Left ventricle myocardium inferior (tissue), 1 donor: ENCODE measurements at places on chromosomes 16 and 17. TPM values are rescaled to one million over a fixed set of nuclear protein-coding genes. Genes with fewer than 3 reads are reported as not detected.

- H3K27me3 ChIP-seq, result no peaks in the 10 kb centered on the region
- H3K36me3 ChIP-seq, result peaks cover 98% of the 10 kb centered on the region
- no peak overlapping the region for H3K27ac ChIP-seq
- no peak for DNase-seq
- H3K4me1 ChIP-seq, result peaks cover 15% of the 10 kb centered on the region
- H3K4me3 ChIP-seq, result no peak overlapping the region
Observed at GRCh38 chr16:22330326-22330725, 33.1 kb downstream of the POLR3E start.

DNA sequence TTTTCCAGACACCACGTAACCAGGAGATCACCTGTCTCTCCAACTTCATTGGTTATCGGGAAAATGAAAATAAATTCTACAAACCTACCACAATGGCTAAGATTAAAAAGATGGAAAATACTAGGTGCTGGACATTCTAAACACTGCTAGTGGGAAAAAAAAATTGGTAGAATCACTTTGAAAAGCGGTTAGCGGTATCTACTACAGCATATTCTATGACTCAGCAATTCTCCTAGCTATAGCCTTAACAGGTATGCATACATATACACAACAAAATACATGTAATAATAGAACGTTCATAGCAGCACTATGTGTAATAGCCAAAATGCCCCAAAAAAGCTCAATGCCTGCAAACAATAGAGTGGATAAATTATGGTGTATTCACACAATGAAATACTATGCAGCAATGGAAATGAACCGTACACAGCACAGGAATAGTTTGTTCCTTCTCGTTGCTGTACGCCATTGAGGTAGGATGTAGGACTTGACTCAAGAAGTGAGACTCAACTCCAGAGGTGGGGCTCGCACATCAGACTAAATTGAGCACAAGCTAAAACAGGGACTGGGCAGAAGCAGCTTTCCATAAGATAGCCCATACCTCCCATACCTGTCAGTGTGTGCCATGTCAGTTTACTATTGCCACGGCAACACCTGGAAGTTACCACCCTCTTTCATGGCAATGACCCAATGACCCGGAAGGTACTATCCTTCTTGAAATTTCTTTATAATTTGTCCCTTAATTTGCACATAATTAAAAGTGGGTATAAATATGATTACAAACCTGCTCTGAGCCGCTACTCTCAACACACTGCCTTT is 44.8 kb downstream of the RNF157 start:
- H3K4me1 ChIP-seq, result peaks cover 35% of the 10 kb centered on the region
- H3K36me3 ChIP-seq, result no peaks in the 10 kb centered on the region
- H3K27me3 ChIP-seq, result no peaks in the 10 kb centered on the region
- no peak overlapping the region for H3K4me3 ChIP-seq

DNA sequence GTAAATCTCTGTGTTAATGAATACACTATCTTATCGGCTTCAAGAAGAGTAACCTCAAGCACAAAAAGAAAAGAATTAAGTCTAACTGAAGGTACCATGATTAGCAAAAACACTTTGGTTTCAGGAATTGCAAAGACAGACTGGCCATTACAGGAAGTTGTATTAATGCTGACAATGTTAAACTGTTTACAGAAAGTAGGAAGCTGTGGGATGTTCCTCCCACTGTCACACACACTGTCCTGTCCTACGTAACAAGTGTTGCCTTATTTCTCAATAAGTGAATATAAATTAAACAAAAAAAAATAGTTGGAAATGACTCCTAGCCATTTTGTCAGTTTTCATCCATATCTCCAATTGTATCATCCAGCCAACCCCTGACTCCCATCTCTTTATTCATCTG is 8.6 kb downstream of the GNA13 start:
- H3K4me1 ChIP-seq, result peaks cover 89% of the 10 kb centered on the region
- DNase-seq, result no peak
- no peaks in the 10 kb centered on the region for H3K27me3 ChIP-seq
- peak overlapping the region; percentile 45 for H3K27ac ChIP-seq
- no peak overlapping the region for H3K4me3 ChIP-seq

C16orf74 gene
- total RNA-seq, result 2.3 TPM

- no peak for DNase-seq
- no peaks in the 10 kb centered on the region for H3K36me3 ChIP-seq
- H3K4me3 ChIP-seq, result no peak overlapping the region
- peaks cover 33% of the 10 kb centered on the region for H3K4me1 ChIP-seq
- H3K27me3 ChIP-seq, result no peaks in the 10 kb centered on the region
Observed at GRCh38 chr16:79434771-79435170, 165.8 kb downstream of the MAF start.

DNA sequence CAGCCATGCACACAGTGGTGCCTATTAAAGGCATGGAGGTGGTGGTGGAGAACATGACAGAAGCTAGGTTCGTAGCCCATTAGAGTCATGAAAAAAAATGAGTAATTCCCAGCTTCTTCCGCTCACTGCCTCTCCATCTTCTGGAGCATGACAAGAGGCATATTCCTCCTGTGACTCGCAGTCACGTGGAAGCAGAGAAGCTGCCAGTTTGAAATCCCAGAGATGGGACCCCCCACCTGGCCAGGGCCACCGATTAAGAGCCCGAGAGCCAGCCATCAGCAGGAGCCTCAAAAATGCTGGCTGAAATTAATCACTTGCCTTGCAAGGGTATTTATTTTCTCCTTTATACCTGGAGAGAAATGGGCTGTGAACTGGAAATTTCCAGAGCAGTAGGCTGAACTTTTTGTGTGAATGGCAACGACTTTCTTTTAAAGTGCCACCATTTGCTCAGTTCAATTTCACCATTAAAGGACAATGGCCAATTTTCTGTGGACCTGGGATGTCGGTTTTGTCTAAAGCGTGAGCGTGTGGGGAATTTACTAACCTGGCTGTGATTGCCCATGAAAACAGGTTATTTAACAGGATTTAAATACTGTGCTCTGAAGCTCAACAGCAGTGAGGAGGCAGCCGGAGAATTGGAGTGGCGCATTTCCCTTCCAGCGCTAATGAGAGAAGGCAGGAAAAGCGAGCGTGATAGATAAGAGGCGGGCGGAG is 189.7 kb upstream of the SDK2 start:
- peaks cover 69% of the 10 kb centered on the region for H3K27me3 ChIP-seq
- no peaks in the 10 kb centered on the region for H3K36me3 ChIP-seq
- no peak overlapping the region for H3K4me3 ChIP-seq
- DNase-seq, result no peak

POLR3K gene
- 11.7 TPM for total RNA-seq

IRF8 gene
- total RNA-seq, result 2.7 TPM

DNA sequence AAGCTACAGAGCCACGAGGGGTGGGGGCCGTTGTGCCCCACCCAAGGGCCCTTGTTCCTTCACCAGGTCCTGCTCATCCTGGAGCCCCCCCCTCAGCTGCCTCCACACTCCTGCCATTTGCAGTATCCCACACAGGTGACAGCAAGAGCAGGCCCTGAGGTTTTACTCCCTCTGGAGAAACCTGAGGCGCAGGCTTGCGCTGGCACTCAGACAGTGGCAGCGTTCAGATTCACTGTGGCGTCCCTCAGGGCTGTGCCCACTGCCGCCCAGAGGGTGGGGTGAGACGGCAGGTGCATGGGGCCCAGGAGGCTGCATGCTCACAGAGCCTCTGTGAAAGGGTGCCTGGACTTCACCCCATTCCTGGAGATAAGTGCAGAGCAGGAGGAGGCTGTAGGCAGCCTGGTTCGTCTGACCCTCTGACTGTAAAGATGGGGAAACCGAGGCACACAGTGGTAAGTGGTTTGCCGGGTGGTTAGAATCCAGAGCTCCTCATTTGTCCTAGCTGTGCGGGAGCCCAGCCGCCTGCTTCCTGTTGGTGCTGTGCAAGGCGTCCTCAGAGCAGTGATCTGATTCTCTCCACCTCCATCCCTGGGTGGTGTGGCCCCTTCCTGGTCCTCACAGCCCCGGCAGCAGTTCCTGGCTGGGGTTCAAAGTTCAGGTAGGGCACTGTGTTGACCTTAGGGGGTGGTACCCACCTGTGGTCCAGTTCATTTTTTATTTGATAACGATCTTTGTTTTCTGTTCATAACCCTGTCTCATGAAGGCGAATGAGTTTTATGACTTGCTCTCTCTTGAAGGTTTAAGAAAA is 1.6 kb downstream of the SPIRE2 start:
- H3K36me3 ChIP-seq, result no peaks in the 10 kb centered on the region
- DNase-seq, result no peak
- H3K27ac ChIP-seq, result no peak overlapping the region
- H3K4me3 ChIP-seq, result no peak overlapping the region

DNA sequence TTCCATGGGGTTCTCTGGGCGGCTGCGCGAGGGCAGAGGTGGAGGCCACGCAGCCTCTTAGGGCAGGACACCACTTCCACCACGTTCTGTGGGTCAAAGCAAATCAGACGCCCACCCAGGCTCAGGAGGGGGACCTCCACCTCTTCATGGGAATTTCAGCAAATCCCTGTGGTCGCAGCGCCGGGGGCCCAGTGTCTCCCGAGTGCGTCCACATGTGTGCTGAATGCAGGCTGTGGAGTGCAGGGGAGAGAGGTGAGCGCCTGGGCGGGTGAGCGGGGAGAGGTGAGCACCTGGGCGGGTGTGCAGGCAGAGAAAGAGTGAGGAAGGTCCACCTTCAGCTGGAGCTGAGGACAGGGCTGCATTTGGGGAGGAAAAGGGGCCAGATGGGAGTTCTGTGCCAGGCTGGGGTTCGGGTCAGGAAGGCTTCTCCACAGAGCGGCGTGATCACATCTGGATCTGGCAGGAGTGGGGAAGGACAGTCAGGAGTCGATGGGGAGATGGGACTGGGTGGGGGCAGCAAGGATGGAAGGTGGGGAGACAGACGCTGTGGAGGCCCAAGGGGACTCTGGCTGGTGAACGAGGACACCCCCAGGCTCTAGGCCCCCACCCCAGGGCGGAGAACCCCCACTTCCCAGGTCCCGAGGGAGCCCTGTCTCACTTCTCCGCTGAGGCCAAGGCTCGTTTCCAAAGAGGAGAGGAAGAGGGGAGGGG is 36.8 kb upstream of the CBFA2T3 start:
- DNase-seq, result peak; percentile 4
- H3K36me3 ChIP-seq, result no peaks in the 10 kb centered on the region
- H3K27me3 ChIP-seq, result peaks cover 63% of the 10 kb centered on the region
- H3K4me3 ChIP-seq, result no peak overlapping the region

- no peak overlapping the region for H3K4me3 ChIP-seq
- no peaks in the 10 kb centered on the region for H3K36me3 ChIP-seq
- peaks cover 6% of the 10 kb centered on the region for H3K4me1 ChIP-seq
- DNase-seq, result no peak
- H3K27ac ChIP-seq, result no peak overlapping the region
Observed at GRCh38 chr16:79372503-79373184, 227.9 kb downstream of the MAF start.

DNA sequence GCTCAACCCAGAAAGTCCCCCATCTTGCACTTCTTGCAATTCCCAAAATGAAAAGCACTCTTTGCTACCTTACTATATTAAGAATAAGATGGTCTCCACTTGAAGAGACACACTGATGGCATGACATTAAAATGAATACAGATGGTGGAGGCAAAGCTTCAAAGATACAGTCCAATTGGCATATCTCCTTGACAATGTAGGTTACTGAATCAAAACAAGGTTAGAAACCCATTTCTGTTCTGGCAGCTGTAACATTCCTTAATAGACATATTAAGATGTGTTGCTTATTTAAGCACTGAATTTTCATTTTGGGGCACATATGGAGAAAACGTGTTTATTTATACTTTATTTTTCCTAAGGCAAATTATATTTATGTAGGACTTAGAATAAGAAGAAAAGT is 1262.8 kb upstream of the CDH8 start:
- H3K4me3 ChIP-seq, result no peak overlapping the region
- H3K27ac ChIP-seq, result no peak overlapping the region
- no peaks in the 10 kb centered on the region for H3K4me1 ChIP-seq

GRCh38 chr17:7262192-7262934 is at the start of gene CLDN7:
CLDN7 (minus strand) TSS chr17:7262478; CDS start chr17:7262043, 435 bp downstream.
- peak within 1 kb of the TSS; percentile 16 for H3K27ac ChIP-seq
- H3K4me1 ChIP-seq, result peaks cover 33% of the 10 kb centered on the region
- peak within 1 kb of the TSS; percentile 68 for H3K4me3 ChIP-seq
- DNase-seq, result no peak
- peaks cover 21% of the 10 kb centered on the region for H3K36me3 ChIP-seq

GRCh38 chr16:57480754-57481230 is 5.5 kb downstream of the DOK4 start:
- H3K27me3 ChIP-seq, result no peaks in the 10 kb centered on the region
- no peaks in the 10 kb centered on the region for H3K36me3 ChIP-seq
- H3K27ac ChIP-seq, result peak overlapping the region; percentile 77
- H3K4me3 ChIP-seq, result peak overlapping the region; percentile 69

DNA sequence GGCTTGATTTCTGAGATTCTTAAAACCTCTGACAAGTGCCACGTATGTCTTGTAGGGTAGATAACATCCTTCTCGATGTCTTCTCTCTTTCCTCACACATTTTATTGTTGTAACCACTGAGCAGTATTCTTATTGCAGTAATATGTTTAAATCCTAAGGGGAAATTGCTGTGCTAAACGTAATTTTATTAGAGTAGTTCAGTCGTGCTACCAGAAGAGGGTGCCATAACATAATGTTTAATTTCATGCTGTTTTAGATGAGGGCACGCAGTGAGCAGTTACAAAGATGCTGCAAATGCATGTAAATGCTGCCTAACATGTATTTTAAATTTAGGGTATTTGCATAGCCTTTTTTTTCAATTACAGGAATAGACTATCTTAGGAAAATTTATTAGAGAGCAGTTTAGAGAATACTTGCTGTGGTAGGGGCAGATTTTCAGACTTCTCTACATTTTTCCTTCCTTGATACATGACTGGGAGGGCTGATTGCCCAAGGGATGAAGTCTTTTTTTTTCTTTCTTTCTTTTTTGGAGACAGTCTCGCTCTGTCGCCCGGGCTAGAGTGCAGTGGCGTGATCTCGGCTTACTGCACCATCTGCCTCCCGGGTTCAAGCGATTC is 51.7 kb downstream of the GAN start:
- H3K36me3 ChIP-seq, result peaks cover 70% of the 10 kb centered on the region
- H3K4me1 ChIP-seq, result peaks cover 16% of the 10 kb centered on the region
- no peak overlapping the region for H3K27ac ChIP-seq
- no peak for DNase-seq
- no peak overlapping the region for H3K4me3 ChIP-seq

DNA sequence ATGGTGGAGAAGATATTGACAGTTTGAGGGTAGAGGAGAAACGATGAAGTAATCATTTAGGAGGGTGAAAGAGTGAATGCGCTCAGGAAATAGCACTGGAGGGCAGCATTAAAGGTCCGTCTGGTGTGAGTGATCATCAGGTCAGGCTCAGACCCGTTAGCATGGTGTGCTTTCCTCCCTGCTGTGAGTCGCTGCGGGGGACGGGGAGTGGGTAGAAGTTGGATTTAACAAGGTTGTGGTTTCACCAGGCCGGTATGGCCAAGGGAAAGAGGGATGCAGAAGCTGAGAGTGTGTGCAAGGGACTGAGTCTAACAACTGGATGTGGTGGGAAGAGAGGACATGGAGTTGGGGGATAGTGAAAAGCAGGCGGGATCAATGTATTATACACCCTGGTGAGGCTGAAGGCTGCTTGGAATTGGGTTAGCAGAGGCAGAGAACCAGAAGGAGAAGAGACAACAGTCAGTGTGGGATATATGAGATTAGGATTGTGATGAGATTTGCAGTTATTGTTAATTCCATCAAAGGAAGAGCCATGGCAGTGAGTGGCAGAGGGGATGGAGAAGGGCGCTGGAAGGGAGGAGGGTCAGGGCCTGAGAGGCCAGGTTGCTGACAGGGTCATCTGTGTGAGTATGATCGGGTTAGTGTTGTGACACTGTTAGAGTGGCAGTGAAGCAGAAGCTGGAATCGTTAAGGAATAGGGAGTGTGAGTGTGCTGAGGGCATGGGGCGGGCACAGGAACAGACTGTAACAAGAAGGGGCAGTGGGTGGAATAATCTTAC is 59.0 kb upstream of the TBX2 start:
- H3K4me1 ChIP-seq, result peaks cover 37% of the 10 kb centered on the region
- DNase-seq, result no peak
- H3K36me3 ChIP-seq, result no peaks in the 10 kb centered on the region

STAT5A gene
- 16.7 TPM for total RNA-seq

SPAG5 gene
- total RNA-seq, result 1.0 TPM
